ENCODE measurements at places on chromosomes 6 and 20.

- no peak for DNase-seq
These were observed 8.4 kb downstream of the TXNDC5 start for GRCh38 chr6:7902221-7902620.

- no peak for DNase-seq
These were observed 804.1 kb upstream of the CITED2 start for GRCh38 chr6:140178520-140178919.

DNA sequence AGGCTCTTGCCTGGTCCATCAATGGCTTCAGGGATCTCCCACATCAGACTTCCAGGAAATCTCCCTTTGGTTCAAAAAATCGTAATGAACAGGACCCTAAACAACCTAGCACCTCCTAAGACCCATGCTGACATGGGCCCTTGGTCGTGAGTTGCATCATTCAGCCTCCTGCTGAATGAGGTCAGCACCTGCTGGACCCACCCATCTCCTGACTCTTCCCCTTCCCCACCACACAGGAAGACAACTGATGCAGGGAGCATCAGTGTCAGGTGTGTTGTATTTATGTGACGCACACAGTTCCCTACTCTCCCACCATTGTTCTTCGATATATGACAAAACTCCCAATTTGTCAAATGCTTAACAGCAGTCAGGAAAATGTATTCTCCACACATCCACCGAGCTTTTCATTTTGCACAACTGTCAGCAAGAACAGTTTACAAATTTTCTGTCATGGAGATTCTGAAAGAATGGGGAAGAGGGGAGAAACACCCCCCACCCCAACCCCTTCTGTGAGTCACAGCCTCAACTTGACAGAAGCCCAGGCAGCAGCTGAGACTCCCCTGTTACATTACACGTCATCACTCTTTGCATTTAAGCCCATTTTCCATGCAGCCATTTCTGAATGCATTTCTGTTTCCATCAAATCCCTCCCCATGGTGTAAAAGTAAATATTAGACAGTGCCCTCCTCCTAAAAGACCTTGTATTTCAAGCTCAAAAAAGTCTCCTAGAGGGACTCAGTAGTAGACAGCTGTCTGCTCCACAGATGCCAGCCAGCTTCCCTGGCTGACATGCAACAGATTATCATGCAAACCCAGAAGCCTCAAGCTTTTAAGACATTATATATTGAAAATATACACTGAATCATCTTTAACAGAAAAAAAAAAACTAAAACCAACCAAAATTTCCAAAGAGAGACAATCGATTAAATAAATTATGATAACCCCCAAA is 577.5 kb downstream of the PTPRT start:
- DNase-seq, result no peak

DNA sequence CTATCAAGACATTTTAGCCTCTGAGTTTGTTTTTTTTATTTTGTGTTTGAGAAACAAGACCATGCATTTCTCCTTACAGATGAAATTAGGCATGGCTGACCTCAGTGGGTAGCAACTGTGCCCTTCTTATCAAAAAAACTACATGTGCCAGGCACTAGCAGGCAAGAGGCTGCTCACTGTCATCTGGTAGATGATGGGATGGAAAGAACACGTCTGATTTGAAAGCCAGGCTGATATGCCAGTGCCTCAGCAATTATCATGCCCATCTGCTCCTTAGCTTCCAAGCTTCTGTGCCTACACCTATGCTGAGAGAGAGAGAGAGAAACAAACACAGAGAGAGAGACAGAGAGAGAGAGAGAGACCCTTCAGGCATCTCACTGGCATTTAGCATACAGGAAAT is 149.9 kb downstream of the C6orf118 start:
- DNase-seq, result no peak

DNA sequence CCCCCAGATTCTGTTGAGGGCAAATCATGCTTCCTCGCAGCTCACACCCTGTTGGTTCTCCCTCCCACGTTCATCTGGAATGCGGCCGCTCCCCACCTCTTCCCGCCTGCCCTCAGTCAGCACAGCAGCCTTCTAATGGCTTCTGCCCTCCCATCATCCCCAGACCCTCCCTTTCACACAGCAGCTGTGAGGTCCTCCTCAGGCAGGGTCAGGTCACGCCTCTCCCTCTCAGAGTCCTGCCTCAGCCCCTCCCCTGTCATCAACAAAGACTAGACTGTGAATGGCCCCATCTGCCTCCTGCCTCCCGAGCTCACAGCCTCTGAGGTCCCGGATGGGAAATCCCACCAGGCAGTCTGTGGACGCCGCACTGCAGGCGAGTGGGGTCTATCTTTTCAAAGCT is 7.9 kb upstream of the BHLHE23 start:
- DNase-seq, result no peak

GRCh38 chr6:97059473-97059872 is 134.9 kb downstream of the KLHL32 start:
- DNase-seq, result no peak

GRCh38 chr6:160226118-160226591 is 32.5 kb downstream of the SLC22A2 start:
- DNase-seq, result peak; percentile 12

GRCh38 chr20:5267092-5267491 is 49.7 kb downstream of the PROKR2 start:
- no peak for DNase-seq

DNA sequence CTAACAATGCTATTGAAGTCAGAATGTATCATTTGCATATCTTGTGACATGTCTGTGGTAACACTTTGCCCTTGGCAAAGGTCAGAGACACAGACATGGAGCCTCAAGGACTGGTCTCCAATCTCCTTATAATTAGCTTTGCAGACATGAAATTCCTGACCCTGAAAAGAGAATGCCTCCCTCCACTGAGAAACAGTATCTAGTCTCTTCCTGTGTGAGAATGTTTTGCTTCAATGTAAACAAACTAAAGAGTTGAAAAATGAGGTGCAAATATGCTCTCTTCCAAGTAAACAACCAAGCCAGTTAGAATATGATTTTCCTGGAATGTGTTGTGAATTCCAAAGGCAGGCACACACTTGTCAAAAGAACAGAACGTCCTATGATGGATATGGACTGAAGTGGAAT is 407.1 kb upstream of the MARCKS start:
- no peak for DNase-seq

- no peak for DNase-seq
These were observed 3.1 kb upstream of the AKIRIN2 start for GRCh38 chr6:87705070-87705691.

DNA sequence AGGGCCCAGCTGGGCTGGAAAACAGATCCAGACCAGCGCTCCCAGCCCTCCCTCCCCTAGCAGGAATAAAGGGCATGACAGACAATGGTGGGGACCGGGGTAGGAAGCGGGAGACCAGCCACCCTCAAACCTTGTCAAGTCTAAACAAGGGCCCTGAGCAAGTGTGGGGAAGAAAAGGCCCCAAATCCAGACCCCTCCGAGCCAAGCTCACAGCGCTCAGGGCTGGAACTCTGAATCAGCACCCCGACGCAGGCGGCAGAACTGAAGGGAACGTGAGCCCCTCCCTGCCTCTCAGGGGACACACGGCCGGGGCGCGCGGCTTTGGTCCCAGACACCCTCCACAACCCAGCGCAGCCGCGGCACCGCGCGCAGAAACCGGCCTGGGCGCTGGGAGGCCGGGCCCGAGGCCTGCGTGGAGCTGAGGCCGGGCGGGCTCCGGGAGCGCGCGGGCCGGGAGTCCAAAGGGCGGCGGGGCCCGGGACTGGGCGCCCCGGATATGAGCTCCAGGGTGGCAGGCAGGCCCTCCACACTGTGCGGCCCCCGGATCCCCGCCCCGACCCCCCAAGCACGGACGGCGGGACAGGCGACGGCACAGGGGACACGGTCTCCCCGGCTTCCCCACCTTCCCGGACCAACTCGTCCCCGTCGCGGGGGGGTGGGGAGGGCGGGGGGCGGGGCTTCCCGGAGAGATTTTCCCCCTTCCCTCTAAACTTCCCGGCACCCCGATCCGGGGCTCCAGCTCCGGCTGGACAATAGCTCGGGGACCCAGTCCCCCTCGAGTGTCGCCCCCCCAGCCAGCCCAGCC is 641 bp downstream of the TEAD3 start:
- DNase-seq, result no peak

GRCh38 chr6:41707565-41708200 is 27.7 kb downstream of the TFEB start:
- no peak for DNase-seq

DNA sequence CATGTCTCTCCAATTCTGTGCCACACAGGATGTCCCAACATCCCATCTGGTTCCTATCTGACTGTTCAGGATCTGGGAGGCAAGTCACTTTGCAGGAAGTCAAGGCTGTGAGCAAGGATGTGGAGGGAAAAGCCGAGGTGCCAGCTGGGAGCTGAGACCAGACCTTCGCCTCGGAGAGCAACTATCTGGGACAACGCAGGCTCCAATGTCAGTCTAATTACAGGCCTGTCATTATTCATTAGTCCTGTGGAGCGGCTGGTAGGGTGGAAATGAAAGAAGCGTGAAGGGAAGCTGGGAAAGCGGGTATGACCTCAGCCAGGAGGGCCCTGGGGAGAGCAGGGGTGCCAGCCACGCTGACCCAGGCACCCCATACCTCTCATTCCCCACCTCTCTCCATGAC is 147.3 kb downstream of the UNC5CL start:
- no peak for DNase-seq

GRCh38 chr6:90098001-90098531 is 198.6 kb downstream of the BACH2 start:
- no peak for DNase-seq

DNA sequence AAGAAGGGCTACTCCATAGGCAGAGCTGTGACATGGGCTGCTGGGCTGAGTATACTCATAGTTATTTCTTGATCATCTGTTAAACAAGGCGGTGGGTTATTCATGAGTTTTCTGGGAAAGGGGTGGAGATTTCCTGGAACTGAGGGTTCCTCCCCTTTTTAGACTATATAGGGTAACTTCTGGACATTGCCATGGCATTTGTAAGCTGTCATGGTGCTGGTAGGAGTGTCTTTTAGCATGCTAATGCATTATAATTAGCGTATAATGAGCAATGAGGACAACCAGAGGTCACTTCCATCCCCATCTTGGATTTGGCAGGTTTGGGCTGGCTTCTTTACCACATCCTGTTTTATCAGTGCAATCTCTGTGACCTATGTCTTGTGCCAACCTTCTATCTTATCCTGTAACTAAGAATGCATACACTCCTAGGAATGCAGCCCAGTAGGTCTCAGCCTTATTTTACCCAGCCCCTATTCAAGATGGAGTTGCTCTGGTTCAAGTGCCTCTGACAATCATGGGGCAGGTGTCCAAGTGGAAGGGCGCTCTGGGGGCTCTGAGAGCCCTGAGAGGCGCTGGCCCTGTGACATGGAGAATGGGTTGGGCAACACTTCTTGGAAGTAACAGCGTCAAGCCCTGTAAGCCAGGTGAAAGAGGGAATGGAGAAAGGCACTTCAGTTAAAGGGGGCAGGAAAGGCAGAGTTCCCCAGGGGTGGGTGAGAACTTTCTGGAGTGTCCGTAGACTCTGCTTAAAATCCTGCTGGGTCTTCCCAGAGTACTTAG is 354.2 kb upstream of the SULF2 start:
- DNase-seq, result no peak

DNA sequence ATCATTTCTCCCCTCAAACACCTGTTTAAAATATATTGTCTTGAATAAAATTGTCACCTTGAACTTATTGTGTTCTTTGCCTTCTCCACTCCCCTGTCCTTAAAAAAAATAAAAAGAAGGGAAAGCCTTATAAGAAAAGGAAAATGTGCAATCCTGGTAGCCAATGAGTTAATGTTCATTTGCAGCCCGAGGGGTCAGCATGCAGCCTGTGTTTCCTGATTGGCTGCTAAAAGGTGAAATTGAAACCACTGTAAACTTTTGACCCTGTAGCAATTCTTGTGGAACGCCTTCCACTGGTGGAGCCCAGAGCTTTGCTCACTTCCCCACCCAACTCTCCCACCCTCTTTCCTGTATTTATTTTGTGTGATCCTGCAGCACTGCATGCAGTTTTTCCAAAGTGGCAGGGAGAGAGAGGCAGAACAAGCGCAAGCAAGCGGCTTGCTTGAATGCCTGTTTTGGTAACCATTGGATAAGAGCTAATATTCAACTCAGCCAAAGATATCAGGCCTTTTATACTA is 74.9 kb downstream of the NCOA3 start:
- no peak for DNase-seq

- DNase-seq, result no peak
These were observed 12.6 kb downstream of the GLP1R start for GRCh38 chr6:39061182-39061581.

DNA sequence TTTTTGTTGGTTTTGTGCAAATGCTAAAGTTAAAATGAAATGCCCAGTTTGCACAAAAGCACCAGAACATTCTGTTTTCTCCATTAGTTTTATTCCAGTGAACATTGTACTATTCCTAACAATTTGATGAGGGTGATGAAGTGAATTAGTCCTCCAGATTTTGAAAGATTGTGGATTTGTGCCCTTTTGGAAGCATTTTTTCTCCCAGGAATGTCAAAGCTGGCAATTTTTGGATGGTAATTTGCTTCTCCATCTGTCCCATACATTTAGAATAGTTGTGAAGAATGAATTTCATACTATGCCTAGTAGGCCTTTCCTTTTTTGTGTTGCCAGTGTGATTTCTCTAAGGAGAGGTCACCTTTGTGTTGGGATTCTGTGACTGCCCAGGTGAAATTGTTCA is 797.2 kb downstream of the BCKDHB start:
- DNase-seq, result no peak

- no peak for DNase-seq
These were observed 129.8 kb downstream of the TMEM242 start for GRCh38 chr6:157193443-157193996.

DNA sequence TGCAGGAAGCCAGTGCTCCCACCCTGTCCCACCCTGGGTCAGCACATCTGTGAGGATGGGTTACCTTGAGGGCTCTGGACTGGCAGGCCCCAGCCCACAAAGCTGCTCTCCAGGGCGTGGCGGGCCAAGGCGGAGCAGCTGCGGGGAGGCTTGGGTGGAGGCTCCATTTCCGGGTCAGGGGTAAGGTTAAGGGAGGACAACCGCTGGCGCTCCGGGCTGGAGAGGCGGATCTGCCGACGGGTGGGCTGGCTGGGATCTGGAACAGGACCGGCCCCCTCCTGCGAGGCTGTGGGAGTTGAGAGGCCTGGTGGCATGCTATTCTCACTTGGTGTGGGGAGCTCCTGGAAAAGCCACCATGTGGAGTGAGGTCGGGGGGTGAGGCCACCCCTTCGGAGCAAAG is 5.5 kb downstream of the SMPD2 start:
- no peak for DNase-seq

DNA sequence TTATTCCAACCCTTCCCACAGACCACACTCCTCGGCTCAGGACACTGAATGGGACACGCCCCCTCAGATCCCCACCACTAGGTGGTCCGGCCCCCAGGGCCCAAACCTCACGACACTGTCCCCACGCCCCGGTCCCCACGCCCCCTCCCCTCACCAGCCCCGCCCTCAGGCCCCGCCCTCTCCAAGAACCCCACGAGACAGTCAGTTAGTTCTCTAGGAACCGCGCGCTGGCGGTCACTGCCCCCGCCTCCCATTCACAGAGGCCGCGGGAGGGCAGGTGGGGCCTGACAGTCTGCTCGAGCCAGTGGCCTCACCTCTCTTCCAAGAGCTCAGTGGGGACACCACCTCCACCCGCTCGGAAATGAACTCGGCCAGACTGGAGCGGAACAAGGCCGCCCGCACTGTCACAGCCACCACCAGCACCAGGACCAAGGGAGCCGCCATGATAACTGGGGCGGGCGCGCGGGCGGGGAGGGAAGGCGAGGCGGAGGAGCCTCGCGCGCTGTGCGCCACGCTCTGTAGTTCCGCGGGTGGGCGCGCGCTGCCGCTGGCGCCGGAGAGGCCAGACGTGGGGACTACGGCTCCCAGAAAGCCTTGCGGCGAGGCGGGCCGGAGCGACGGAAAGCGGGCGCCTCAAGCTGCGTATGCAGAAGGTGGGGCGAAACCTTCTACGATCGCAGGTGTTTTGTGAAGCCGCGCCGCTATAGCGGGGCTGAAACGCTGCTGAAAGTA is at the start of gene PIGU:
TSS of gene PIGU (minus strand) at position 451 of the 732 bp plus-strand sequence. CDS start at position 444, 7 bp downstream.
- peak; percentile 88 for DNase-seq

GRCh38 chr6:151842816-151843215 is 35.3 kb downstream of the ESR1 start:
- no peak for DNase-seq
